ENCODE measurements at places on chromosomes 2 and 18.

DNA sequence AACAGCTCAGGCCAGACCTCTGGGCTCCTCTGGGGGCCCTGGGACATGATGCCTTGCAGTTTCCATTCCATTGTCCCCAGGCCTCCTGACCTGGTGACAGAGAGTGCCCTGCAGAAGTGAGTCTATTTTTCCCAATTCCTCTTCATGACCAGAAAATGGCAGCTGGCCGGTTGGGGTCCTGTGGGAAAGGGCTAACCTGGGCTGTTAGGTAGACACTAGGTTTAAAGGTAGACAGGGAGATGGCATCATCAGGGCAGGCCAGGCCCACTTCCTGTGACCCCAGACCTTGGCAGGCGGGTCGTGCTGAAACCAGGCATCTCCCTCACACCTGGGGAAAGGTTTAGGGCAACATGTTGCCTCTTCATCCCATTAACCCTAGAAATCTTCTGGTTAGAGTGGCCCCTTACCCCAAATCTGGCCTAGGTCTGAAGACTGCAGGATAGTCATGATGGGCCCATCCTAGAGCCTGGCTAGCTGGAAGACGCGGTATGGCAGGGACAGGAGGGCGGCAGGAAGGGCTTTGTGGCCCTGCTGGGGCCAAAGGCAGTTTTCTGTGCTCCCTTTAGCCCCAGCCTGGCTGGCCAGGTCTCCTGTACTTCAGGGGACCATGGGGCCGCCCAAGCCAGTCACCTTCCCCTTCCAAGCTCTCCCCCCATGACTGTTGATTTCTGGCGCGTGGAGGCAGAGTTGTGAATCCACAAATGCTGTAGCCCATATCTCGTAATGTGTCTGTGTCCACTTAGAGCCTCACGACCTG lies 10.1 kb downstream of the POMC start:
- no peak for DNase-seq

GRCh38 chr2:225190987-225191386 lies 148.7 kb upstream of the DOCK10 start:
- no peak for DNase-seq

GRCh38 chr2:222897898-222898297 lies 37.1 kb downstream of the ACSL3 start:
- DNase-seq, result no peak

DNA sequence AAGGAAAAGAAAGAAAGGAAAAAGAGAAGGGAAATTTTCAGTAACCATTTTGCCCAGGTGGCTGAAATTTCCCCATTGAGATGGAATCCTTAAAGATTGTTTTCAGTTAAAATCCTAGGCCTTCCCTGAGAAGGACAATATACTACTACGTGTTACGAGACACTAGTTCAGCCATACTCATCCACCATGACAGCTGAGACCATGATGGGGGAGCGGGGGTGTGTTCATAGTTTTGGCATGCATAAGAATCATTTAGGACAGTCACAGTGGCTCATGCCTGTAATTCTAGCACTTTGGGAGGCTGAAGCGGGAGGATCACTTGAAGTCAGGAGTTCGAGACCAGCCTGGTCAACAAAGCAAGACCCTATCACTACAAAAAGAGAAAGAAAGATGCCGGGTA lies 28.0 kb downstream of the PLA2R1 start:
- no peak for DNase-seq

- no peak for DNase-seq
Measured at GRCh38 chr2:69168950-69169654, 156.1 kb downstream of the ANTXR1 start.
